Activated B cell treated with CpG ODN at 0.5 μM for 24 hours (primary cell): ENCODE measurements at places on chromosomes 6 and 20.
A peak's percentile ranks its signal among the peaks of the same experiment; 100 is the strongest.

DNA sequence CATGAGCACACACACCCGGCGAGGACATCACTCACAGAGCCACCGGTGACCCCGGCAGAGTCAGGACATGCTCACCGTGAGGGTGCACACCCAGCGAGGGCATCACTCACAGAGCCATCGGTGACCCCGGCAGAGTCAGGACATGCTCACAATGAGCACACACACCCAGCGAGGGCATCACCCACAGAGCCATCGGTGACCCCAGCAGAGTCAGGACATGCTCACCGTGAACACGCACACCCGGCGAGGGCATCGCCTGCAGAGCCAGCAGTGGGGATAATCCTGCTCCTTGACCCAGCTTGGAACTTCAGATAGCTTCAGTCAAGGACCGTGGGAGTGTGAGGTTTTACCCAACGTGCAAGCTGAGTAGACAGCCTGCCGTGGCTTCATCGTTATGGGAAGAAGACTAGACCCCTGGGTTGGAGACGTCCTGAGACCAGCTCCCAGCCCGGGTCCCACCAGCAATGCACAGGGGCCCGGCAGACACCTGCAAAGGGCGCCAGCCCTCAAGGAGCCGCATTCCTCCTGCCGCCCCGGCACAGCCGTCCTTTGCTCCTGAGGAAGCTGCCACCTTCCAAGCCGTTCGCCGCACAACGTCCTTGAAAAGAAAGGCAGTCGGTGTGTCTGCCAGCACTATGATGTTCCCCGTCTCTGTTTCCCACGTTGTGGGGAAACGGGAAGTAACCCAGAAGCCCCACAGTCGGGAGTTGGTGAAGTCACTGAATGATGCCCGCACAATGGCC, 192.3 kb downstream of the DLL1 start:
- DNase-seq = peak; percentile 6

DNA sequence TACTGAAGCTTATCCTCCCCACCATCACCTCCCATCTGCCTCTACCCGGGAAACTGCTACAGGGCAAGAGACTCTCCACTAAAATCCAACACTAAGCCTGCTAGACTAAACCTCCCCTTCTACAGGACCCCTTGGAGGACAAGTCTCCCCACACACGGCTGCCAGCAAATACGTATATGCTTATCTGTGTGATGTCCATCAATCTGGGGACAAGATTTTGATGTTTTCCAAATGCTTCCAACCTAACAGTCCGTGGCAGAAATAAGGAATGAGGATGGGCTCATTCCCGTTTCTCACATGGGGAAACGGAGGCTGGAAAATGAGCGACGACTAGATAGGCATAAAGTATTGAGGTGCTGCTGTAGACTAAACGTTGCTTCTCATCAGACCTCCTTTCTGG, 1.8 kb downstream of the KCNK5 start:
- DNase-seq = no peak

- no peak for DNase-seq
Measured at GRCh38 chr20:9635750-9636149, 121.4 kb downstream of the LAMP5 start.

DNA sequence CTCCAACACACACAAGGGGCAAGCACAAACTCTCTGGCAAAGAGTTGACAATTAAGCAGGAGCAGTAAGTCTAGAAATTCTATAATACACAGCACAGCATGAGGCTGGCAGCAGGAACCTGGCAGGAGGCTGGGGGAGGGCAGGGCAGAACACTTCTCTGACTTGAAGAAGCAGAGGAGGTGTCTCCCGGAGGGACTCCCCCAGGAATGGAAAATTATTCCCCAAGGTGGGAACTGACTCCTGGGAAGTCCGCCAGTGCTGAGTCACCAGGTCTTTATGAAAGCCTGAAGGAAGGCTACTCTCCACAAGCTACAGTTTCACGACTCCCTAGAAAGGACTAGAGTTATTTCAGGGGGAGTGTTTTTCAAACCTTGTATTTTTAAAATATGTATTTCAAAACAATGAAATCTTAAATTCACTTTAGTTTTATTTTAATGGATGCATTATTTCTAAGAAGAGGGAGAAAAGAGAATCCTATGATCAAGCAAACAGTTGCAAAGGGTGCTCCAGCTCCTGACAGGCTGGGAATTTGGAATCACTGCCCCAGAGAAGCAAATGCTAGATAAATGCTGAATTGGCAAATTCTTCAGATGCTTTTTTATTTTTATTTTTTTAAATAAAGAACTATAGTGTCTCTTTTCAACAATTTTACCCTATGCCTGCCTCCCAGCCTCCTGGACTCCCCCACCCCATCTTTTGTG, 192.8 kb downstream of the LY86 start:
- no peak for DNase-seq

- DNase-seq = no peak
Measured at GRCh38 chr20:46113113-46113470, 5.0 kb upstream of the CD40 start.
